ENCODE measurements at places on chromosomes 3 and 15.
A peak's percentile ranks its signal among the peaks of the same experiment; 100 is the strongest.

DNA sequence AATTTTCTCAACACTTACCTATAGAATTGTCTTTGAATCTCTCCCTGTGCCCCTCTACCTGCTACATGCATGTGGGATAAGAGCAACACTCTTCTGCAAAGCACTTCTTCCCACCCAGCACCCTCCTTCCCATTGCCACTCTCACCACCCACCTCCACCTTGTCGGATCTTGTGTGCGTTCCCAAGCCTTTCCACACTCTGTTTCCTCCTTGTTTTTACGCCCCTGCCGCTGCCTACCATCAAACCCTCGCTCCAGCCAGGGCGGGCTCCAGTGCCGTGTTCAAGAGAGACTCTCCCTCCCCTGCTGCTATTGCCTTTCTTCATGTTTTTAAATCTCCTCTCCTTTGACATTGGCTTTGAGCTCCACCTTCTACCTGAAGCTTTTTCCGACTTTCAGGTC, 40.2 kb downstream of the ABHD17C start:
- no peak for DNase-seq

GRCh38 chr3:61030469-61031035, 220.7 kb downstream of the FHIT start:
- peak; percentile 15 for DNase-seq

DNA sequence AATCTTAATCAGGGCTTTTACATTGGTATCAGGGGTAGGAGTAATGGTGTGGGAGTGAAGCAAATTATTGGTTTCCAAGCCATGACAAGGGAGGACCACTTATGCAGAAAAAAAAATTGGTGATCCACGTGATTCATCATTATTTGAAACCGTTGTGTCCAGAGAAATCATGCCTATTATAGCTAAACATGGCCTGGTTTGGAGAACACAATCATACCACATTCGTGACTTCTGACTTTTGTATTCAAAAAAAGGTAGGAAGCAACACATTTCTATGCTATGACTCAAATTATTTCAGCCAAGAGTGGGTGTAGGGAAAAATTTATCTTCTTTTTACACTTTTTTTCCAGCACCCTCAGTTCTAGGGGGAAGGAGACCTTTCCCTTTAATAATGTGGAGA, 924.3 kb upstream of the GBE1 start:
- no peak for DNase-seq

GRCh38 chr3:18778094-18778493, 353.0 kb upstream of the SATB1 start:
- DNase-seq = no peak

- DNase-seq = no peak
These were observed 170.2 kb upstream of the NR2F2 start for GRCh38 chr15:96160269-96160668.

DNA sequence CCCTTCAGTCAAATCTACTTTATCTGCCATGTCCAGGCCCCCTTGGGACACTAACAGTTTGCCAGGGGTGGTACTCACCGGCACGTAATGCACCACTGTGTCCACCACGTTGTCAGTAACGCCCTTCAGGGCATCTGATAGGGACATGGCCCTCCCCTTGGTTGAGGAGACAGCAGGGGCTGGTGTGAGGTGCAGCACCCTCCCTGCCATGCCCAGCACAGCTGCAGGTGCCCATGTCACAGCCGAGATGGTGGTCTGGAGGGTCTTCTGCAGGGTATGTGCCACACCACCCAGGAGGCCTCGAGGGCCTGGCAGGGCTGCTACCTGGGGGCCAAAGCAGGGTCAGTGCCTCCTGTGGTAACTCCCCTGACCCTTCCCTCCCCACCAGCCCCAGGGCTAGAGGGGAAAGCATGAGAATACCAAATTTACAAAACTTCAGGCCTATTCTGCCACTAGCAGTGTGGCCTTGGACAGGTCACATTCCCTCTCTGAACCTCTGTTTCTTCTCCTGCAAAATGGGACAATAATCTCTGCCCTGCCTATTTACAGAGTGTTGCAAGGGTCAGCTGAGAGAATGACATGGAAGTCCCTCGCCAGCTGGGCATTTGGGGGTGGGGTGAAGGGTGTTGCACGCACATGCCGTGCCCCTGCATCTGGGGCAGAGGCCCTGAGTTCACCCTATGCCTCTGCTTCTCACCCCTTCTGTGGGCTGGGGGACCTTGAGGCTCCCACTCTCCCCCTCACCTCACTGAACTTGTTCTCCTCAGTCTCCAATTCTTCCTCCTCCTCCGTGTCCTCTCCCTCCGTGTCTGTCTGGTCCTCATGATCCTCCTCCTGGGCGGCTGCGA, 11.8 kb upstream of the KIF7 start:
- no peak for DNase-seq

GRCh38 chr3:20909511-20909910, 723.5 kb upstream of the SGO1 start:
- no peak for DNase-seq

DNA sequence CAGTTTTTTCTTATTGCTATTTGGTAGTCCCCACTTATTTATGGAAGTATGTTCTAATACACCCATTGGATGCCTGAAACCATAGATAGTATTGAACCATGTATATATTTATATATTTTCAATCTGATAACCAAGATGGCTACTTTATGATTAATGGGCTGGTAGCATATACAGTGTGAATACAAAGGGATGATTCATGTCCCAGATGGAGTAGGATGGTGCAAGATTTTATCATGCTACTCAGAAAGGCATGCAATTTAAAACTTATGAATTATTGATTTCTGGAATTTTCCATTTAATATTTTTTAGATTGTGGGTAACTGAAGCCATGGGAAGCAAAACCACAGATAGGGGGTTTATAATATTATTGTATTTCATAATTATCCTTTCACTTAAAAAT, 35.2 kb downstream of the AP4E1 start:
- peak; percentile 24 for DNase-seq

- DNase-seq = no peak
These were observed 38.6 kb downstream of the SCN5A start for GRCh38 chr3:38610934-38611333.

DNA sequence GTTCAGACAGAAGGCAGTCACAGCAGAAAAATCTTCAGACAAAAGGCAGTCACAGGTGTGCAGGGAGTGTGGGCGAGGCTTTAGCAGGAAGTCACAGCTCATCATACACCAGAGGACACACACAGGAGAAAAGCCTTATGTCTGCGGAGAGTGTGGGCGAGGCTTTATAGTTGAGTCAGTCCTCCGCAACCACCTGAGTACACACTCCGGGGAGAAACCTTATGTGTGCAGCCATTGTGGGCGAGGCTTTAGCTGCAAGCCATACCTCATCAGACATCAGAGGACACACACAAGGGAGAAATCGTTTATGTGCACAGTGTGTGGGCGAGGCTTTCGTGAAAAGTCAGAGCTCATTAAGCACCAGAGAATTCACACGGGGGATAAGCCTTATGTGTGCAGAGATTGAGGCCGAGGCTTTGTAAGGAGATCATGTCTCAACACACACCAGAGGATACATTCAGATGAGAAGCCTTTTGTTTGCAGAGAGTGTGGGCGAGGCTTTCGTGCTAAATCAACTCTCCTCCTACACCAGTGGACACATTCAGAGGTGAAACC, 27.6 kb downstream of the ZNF589 start:
- DNase-seq = peak; percentile 86

DNA sequence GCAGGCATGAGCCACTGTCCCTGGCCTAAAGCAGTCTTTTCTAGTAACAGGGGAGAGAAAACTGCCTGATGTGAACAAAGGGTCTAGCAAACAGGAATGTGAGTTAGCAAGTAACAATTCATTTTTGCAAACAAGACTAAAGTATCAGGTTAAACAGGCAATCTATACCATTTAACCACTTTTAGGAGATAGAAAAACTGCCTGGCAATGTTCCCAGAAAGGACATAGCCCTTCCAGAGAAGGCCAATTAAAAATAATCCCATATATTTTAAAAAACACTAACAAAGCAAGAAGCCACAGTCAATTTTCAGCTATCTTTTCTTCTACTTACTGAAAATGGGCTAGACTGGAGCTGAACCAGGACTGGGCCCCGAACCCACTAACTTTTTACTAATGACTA, 6.3 kb downstream of the RBSN start:
- DNase-seq = no peak

DNA sequence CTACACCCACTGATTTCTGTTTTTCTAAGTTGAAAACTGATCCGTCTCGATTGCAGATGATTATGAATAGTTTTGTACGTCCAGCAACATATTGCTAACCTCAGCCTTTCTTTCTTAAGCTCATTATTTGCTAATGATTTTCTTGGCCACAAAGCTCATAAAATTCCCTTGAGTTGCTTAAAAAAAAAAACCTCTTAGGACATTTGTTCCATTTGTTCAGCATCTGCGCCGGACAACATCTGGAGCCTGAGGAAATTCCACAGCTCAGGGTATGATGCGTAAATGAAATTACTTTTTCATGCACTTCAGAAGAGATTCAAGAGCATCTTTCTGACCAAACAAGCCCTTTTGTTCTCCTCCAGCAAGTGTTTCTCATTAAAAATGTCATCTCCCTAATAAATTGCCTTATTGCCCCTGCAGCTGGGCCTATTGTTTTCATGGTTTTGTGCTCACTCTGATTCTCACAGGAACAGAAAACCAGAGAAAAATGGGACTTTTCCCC, 249.1 kb upstream of the MCTP2 start:
- no peak for DNase-seq
